ENCODE measurements at places on chromosomes 7 and 10.
A peak's percentile ranks its signal among the peaks of the same experiment; 100 is the strongest.

DNA sequence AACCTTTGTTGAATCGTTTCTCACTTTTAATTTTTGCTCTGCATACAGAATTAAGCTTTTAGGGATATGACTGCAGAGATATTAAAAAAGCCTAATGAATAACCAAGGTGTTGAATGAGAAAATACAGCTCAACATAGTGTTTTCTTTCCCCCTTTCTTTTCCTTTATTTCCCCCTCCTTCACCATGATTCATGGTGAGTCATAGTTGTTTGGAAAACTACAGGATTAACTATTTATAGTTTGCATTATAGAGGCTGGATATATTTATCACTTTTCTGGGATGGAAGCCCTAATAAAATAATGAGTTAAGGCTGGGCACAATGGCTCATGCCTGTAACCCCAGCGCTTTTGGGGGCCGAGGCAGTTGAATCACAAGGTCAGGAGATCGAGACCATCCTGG lies 115.0 kb downstream of the DNAJB9 start:
- no peak for DNase-seq

- no peak for DNase-seq
Observed at GRCh38 chr10:15121707-15122106, 24.6 kb downstream of the RPP38 start.

DNA sequence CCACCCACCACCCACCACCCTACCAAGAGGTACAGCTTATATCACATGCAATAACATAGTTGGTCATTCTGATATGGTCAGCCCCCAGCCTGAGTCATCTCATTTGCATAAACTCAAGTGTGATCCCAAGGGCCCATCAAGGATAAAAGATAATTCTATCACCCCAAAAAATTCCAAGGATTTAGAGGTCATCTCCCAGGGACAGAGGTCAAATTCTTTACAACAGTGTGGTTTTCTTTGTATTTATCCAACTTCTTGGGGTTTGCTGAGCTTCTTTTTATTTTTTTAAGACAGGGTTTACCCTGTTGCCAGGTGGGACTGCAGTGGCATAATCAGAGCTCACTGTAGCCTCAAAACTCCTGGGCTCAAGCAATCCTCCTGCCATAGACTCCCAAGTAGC lies 9.4 kb upstream of the GTPBP10 start:
- no peak for DNase-seq

GRCh38 chr10:3486346-3487065 lies 298.5 kb downstream of the KLF6 start:
- DNase-seq, result no peak

DNA sequence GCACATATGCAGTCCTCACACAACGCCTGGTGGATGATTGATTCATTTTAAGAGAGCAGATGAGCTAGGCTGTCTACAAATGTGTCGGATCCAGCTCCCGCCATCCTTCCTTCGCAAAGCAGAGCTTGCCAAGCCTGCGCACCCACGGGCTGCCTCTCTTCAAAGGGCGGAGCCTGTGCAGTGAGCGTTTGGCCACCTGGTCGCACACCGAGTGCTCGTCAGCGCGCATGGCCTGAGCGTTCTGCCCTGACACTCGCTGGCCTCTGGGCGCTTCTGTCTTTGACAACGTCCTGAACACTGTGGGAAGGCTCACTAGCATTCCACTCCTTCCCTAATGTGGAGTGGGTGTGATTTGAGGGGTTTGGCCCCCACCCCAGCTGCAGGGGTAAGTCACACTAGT lies 47.1 kb upstream of the TMEM72 start:
- DNase-seq, result no peak

GRCh38 chr10:133318494-133319127 lies 9.9 kb downstream of the ZNF511 start:
- DNase-seq, result peak; percentile 50

DNA sequence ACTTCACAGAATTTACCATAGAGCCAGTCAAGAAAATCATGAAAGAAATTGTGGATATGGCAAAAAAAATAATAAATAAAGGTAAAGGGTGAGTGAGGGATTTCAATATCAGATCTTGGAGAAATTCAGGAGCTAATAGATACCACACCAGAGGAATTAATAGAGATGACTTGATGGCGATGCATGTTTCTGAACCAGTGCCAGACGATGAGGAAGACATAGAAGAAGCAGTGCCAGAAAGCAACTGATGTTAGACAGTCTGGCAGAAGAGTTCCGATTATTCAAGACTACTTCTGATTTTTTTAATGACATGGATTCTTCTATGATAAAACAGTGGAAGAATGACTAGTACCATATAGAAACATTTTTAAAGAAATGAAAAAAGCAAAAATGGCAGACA lies 314.7 kb downstream of the BICC1 start:
- no peak for DNase-seq

GRCh38 chr10:18400906-18401245 lies 250.5 kb downstream of the NSUN6 start:
- DNase-seq, result no peak

- no peak for DNase-seq
Observed at GRCh38 chr7:129514683-129515082, 12.4 kb downstream of the SMKR1 start.

DNA sequence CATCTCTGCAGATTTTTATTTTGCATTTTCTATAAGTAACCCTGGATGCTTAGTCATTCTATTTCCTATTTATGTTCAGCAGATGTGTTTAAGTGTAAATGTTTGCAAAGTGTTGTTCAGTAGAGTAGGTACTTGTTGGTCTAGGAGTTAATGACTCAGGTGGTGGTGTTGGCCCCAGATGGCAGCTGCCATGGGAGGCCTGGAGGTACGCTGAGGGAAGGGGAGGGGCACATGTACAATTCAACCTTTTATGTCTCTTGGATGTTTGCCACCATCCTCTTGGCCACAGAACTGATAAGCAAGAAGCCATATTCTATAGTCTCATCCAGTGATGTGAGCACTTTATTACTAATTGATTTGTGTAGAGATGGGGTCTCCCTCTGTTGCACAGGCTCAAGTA lies 68.1 kb upstream of the SLC39A12 start:
- no peak for DNase-seq

GRCh38 chr10:27506280-27506679 lies 2.2 kb downstream of the RAB18 start:
- DNase-seq, result no peak

DNA sequence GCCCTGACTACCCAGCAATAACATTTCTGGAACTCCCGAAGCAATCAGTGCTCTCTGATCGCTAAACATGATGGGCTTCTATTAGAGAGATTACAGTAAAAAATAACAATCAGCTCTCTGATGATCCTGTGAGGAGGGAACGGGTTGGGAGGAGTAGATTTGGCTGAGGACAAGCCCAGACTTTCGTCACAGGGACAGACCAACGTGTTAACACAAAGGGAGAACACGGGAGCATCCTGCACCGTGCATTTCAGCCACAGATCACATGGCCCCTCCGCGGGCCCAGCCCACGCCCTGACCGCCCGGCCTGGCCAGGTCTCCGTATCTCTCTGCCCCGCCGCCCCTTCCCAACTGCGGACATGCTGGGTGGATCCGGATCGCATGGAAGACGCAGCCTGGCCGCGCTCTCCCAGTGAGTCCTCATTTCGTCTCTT lies 95.0 kb upstream of the AGBL3 start:
- DNase-seq, result no peak

DNA sequence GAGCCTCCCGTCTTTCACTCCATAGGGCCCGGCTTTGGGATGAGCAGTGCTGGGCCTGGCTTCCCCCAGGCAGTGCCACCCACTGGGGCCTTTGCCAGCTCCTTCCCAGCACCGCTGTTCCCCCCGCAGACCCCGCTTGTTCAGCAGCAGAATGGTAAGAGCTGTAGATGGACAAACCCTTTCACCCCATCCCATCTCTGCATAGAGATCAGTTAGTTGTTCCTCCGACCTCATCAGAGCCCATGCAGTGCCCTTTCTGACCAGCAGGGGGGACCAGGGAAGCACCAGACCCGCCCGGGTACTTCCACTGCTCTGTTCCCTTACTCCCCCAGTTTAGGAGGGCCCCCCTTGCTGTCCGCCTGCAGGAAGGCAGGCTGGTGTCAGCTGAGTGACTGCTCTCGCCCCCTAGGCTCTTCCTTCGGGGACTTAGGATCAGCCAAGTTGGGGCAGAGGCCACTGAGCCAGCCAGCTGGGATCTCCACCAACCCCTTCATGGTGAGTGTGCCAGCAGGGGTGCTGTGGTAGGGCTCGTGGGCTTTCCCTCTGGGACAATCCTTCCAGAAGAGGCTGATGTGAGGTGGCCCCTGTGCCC lies 9.8 kb downstream of the SAP25 start:
- peak; percentile 82 for DNase-seq

DNA sequence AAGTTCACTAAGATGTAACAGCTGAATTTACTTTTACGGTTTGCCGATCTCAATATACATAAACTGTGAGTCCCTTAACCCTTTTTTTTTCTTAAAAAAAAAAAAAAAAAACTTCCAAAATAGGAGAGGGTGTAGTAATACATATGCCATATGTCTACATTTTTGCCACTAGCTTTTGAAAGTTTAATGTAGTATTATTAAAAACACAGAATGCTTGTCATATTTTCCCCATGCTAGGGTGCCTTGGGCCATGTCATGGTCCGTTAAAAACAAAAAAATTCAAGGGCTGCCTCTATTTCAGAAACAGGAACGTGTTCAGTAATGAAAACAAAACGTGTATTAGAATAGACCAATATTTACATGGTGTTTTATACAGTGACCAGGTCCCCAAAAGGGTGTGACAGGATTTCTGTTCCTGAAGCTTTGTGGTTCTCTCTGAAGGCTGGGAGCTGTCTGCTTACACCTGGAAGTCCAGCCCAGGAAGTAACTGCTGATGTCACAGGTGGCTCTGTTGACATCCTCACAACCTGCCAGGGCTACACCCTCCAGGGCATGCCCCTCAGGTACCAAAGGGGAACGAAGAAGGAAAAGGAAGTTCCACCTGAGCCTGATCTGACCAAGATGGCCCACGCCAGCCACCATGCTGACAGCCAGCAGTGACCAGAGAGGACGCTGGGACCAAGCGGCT lies 79.0 kb downstream of the COBL start:
- no peak for DNase-seq

GRCh38 chr10:64010711-64011110 lies 489.5 kb downstream of the REEP3 start:
- no peak for DNase-seq

DNA sequence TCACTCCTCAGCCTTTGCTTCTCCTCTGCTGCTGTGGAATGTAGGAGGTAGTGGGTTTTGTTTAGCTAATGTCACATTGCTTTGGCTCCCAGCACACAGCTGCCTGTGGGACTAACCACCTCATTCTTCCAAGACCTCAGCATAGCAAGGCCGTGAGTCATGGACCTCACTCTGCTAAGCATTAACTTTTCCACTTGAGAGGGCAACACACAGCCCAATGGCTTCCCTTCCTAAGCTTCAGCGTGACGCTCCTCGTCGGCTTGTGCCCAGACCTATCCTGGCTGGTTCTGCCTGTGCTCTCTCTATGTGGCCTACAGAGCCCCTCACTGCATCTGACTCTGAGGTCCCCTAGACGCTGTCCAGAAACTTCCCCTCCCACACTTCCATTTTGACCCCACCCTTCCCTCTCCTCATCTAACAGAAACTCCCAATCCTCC lies 23.3 kb downstream of the MYOF start:
- DNase-seq, result no peak

DNA sequence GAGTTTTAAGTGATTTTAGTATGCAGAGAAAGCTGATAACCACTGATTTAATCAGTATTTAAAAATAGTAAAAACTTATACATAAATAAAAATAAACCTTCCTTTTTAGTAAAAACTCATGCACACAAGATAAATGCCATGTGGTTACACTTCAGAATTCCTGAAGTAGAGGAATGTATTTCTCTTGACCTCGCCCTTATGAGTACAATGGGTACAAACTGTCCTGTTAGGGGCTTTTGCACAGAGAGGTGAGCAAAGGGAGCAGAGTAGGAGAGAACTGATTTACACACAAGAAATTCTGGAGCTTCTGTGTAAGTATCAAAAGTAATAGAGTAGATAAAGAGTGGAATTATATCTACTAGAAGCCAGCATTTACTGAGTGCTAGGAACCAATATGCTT lies 279.6 kb downstream of the PPP1R3A start:
- DNase-seq, result no peak

Measured in stimulated activated CD4-positive, alpha-beta T cell treated with anti-CD3 and anti-CD28 coated beads, Interleukin-15, amount 100 ng/mL, for 1 hour (primary cell).